CD4-positive, alpha-beta T cell treated with Interferon alpha-2 for 1 hour (primary cell): ENCODE measurements at places on chromosomes 1 and 21.

DNA sequence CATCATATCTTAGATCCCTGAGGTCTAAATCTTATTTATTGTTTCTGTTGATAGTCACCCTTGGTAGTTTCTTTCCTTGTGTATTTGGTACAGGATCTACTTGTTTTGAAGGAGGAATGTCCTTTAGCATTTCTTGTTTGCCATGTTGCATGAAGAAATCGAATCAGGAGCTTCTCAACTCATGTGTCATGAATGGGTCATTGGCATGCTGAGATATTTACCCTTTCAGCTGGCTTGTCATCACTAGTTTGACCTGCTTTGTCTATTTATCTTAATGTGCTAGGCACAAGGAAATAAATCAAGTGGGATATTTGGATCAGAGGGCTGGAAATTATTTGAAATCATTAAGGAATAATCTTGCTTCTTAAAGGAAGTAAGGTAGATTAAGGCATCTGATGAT is 23.8 kb downstream of the THEM4 start:
- DNase-seq, result no peak

DNA sequence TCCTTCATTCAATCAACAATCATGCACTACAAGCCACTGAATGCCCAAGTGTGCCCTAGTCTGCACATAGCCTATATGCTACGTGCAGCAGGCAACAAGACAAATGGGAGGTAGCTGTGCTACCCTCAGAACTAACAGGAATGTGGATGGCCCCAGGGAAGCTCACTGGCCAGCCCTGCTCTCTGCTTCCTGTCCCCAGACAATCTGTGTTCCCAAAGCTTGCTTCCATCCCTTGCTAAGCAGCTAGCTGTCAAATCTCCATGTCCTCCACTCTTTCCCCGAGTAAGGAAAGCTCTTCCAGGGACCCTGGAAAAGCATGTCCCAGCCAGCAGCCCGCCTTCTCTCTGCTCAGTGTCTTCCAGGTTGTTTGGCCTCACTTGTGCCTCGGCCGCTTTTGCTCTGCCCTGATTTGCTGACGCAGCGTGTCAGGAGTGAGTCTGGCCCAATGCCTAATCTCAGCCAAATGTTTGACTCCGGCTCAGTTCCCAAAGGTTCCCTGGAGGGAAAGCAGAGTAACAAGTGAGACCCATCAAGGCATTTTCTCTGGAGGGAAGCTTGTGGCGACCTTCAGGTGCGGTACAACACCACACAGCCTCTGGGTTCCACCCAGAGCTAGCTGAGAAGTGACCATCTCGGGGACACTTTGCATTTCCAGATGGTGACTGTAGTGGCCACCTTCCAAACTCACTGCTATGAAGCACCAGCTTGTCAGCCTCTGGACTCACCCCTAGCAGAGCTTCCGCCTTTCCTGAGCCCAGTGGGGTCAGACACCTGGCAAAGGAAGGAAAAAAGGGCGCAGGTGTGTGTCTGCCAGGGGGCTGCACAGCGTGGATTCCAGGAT is 243.4 kb downstream of the RHOU start:
- DNase-seq, result no peak

DNA sequence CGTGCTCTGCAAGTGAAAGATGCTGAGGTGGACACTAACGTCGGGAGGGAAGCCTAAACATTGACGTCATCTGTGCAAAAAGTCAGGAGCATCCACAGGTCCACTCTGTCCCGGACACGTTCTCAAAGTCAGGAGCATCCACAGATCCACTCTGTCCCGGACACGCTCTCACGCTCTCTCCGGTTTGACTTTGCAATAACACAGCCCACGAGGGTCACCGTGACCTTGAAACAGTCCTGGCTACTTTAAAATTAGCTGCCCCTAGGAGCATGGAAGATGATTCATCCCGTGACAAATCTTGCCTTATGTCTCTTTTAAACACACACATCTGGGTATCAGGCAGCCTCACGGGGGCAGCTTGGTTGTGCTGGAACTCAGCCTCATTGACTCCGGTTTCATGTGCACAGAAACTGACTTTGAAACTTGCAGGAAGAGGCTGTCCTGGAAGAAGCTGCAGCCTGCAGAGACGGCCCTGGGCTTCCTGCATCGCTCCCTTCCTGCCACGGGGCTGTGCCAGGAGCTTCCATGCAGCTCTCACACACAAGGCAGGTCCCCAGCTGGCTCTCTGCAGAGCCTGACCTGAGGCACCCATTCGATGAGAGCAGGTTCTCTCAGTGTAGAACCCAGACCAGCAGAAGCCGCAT is 18.1 kb upstream of the COL18A1 start:
- no peak for DNase-seq

DNA sequence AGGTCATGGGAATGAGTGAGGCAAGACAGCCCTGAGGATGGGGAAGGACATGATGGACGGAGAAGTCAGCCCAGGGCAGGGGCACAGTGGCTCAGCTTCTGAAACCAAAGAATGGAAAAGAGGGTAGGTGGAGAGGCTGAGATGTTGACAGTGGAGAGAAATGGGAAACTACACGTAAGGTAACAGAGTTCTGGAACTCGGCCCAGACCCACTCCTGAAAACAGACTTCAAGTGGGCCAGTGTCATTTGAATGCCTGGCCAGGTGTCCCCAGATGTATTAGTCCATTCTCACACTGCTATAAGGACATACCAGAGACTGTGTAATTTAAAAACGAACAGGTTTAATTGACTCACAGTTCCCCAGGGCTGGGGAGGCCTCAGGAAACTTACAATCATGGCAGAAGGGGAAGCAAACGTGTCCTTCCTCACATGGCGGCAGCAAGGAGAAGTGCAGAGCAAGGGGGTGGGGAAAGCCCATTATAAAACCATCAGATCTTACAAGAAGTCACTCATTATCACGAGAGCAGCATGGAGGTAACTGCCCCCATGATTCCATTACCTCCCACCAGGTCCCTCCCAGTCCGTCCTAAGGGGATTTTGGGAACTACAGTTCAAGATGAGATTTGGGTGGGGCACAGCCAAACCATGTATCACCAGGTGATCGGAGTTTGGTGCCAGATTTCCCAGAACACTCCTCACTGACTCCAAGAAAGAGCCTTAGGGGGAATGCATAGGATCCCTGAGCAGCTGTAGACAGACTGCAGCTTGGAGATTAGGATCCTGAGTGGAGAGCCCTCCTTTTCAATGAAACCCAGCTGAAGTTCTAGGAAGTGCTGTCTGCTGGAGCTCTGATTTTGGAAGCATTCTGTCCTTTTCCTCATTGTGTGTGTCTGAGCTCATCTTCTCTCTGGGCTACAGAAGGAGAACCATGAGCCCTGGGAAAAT is 40.3 kb downstream of the FHAD1 start:
- DNase-seq, result no peak

- no peak for DNase-seq
These were observed 90.5 kb downstream of the VWA5B1 start for GRCh38 chr1:20381045-20381641.

DNA sequence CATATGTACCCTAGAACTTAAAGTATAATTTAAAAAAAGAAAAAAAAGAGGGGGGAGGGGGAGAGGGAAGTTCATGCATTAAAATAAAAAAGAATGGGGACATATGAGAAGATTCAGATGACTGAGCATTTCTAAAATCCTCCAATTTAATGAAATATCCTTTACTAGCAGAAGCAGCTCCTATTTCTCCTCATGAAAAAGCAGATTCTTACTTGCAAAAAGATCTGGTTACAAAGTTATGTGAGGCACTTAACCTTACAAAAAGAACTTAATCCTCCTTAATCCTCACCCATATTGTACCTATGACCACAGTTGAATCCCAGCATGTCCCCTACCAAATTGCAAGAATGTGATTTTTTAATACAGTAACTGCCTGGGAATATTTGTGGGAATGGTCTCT is 298.5 kb downstream of the SRGAP2C start:
- DNase-seq, result no peak

- no peak for DNase-seq
These were observed 164.5 kb upstream of the UBE2U start for GRCh38 chr1:64038965-64039364.

GRCh38 chr1:226119169-226119568 is 56.7 kb downstream of the H3-3A start:
- peak; percentile 23 for DNase-seq

DNA sequence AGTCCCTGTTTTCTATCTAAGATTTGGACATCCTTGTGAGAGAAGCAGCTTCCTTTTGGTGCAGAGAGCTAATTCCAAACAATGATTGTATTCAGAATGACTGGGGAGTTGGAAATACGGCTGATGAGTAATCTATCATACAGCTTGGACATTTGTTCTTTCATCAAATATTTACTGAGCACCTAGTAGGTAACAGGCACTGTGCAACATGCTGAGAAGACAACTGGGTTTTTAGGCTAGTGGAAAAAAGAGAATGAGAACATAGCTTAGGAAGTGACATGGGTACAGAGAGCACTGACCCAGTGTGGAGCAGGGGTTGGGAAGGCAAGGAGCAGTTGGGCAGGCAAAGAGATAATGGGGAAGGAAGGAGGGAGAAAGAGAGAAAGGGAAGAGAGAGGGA is 87.5 kb downstream of the TBX19 start:
- no peak for DNase-seq

DNA sequence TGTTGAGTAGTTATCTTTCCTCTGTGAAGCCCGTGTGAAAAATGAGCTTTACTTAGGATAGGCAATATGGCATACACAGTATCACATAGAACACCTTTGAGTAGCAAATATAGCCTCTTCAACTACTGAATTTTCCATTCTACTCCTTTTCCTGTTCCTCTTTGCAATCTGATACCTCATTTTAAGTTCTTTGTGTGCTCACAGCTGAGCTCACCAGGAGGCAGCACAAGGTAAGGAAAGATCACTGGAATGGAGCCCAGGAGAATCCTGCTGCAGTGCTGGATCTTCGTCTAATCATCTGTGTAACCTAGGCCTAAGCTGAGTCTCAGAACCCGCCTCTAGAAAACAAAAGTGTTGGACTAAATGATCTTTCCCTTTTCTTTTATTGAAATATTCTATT is 171.0 kb downstream of the LRRC40 start:
- DNase-seq, result no peak

GRCh38 chr1:82392513-82392912 is 591.8 kb downstream of the ADGRL2 start:
- no peak for DNase-seq

DNA sequence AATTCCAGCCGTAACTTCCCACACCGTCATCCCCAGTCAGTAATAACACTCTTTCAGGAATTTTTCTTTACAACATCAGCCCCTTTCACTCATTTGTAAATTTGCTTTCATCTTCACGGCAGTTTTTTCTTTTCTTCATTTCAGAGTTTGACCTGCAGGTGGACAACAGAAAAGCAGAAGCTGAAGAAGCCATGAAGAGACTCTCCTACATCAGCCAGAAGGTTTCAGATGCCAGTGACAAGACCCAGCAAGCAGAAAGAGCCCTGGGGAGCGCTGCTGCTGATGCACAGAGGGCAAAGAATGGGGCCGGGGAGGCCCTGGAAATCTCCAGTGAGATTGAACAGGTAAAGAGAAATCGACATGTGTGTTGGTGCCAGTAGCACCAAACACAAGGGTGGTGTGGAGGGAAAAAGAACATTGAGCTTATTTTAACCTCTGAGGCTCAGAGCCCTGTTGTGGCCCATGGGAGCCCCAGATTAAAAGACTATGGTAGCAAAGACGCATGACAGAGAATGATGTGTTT is 53.2 kb downstream of the LAMC2 start:
- no peak for DNase-seq

GRCh38 chr21:41763398-41763931 is 3.4 kb downstream of the RIPK4 start:
- no peak for DNase-seq

DNA sequence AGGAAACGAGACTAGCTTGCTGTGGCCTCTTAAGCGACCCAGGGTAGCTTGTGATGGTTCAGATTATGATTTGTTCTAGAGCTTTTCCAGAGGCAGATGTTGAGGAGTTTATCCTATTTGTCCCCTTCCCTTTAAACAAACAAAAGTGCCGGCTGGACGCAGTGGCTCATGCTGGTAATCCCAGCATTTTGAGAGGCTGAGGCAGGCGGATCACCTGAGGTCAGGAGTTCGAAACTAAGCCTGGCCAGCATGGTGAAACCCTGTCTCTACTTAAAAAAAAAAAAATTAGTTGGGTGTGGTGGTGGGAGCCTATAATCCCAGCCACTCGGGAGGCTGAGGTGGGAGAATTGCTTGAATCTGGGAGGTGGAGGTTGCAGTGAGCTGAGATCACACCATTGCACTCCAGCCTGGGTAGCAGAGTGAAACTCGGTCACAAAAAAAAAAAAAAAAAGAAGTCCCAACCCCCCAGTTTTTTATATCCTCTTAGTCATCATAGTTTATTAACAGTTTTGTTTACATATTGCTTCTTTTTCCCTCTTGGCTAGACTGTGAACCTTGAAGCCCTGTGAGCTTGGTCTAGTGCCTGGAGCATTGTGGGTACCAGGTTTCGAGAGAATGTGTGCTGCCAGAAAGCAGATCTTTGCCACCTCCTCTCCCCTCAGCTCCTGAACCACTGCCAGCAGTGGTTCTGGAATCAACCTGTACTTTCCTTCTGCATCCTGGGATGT is 29.8 kb downstream of the MAPKAPK2 start:
- DNase-seq, result no peak

GRCh38 chr1:84700070-84700469 is 9.8 kb upstream of the SSX2IP start:
- no peak for DNase-seq

- DNase-seq, result no peak
These were observed 85.2 kb upstream of the KCND3 start for GRCh38 chr1:112074711-112075110.

DNA sequence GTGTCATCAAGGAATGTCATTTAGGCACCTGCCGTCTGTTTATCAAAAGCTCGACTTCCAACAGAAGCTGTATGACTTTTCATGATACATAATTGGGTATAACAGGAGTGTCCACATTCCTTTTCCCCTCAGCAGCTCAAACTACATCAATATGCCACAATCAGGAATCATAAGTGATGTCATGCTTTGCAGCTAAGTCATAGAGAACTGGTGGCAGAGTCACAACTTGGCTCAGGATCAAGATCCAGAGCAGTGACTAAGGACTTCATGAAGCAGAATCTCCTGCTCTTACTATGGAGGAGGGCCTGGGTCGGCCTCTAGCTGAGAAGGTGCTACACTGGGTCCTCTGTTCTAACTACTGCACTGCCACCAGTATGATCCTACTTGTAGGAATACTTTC is 36.5 kb upstream of the AGBL4 start:
- DNase-seq, result no peak
